ENCODE measurements at places on chromosomes 4 and X.

DNA sequence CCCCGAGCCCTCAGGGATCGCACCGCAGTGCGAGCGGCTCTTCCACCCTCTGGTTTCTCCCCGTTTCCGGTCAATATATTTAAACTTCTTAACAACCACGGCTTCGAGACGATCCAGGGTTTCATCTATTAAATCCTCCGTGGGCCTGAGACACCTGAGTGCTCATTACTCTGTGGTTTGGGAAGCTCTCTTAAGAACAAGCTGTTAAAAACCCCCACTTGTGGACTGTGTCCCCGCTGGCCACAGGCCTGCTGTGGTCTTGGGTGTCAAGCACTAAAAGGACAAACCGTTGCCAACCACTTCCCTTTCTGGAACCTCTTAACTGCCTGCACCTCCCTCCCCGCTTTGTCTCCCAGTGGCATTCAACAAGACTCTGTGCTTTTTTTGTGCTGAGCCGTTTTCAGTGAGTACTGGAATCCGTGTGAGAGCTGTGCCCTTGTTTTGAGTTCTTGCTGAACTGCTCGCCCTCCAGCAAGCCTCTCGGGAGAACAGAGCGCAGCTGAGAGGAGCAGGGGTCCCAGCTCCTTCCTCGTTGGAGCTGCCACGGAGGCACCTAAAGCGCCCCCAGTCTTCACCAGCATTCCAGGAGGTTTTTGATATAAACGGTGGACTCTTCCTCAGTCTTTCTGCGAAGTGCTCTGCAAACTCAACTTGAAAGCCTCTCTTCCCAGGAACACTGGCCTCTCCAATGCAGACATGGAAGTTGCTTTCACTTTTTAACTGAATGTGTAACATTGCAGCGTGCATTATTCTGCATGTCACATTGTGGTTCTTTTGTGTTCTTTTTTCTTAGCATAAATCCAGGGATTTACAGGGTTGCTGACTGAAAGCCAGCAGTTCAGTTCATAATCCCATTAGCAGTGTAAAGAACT, 691 bp upstream of the IGFBP7 start:
- DNase-seq: no peak

DNA sequence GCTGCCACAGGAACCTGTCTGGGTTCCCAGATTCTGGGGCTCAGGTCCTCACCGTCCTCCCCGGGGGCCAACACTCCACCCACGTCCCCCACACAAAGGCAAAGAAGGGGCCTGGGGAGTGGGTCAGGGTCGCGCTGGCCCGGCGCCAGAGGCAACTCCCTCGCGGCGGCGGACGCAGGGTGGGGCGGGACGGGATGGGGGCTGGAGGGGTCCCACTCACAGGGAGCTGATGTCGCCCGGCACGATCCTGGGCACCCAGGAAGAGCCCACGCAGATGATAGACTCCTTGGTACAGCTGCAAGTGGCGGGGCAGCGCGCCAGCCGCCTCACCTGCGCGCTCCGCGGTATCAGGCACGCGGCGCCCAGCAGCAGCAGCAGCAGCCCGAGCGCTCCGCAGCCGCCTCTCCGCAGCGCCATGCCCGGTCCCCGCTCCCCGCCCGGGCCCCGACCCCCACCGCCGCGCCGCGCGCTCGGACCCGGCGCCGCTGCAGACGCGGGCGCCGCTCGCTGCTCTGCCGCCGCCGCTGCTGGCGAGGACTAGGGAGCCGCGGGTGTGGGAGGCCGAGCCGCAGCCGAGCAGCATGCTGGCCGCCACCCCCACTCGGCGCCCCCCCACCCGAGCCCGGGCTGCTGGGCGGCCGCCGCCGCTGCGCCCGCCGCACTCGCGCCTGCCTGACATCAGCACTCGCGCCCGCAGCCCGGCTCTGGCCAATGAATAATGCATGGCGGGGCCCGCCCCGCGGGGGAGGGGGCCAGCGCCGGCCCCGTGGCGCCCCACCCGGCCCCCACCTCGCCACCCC, at the start of gene LGI2:
LGI2 (minus strand) TSS at position 670 of the 800 bp plus-strand sequence; CDS start at position 417, 253 bp downstream.
- no peak for DNase-seq

DNA sequence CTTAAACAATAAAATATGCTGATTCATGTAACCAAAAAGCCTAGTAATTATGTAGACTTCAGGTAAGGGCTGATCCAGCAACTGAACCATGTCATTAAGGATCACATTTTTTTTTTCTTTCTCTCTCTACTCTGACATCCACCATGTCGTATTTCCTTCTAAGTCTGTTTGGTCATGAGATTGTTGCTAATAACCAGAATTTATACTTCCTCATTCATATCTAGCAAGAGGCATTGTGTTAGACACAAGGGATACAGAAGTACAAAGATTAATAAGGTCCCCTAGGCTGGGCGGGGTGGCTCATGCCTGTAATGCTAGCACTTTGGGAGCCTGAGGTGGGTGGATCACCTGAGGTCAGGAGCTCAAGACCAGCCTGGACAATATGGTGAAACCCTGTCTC, 24.1 kb downstream of the PHEX start:
- DNase-seq: no peak

DNA sequence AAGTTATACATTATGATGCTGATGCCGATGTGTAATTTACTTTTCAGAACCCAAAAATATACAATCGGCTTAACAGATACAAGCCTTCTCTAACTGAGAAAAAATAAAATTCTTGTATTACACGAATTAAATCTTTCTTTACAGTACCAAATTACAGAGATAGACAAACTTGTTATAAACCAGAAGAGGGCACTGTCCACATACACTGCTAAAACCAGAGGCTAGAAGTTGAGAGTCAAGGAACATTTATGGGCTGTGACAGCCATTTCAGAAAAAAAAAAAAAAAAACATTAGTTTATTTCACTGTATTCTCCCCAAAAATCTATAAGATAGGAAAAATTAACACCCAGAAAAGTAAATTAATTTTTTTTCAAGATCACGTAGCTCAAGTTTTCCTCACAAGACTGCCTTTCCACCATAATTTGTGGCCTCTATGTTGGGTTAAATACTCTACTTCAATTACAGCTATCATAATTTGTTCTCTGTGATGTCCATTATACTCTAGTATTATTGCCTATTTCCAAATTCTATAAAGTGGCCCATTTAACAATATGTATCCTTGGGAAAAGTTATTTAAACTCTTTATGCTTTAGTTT, 12.0 kb downstream of the EREG start:
- DNase-seq: no peak

DNA sequence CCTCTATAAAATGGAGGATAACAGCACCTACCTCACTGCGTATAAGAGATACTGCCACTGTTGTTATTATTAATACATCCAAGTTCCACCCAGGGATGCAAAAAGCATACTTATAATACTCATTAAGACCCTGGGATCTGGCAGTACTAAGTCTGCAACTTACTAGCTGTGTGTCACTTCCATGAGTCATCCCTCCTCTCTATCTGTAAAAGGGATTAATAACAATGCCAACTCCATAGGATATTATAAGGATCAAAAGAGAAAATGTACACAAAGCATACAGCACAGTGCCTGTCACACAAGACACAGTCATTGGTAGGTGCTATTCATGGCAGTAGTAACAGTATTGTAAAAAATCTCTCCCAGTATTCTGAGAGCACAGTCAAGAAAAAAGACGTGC, 216.7 kb downstream of the HS6ST2 start:
- no peak for DNase-seq

GRCh38 chr4:89482251-89482650, 174.7 kb upstream of the GPRIN3 start:
- DNase-seq: no peak

- no peak for DNase-seq
Measured at GRCh38 chrX:44291468-44292092, 51.9 kb downstream of the EFHC2 start.

DNA sequence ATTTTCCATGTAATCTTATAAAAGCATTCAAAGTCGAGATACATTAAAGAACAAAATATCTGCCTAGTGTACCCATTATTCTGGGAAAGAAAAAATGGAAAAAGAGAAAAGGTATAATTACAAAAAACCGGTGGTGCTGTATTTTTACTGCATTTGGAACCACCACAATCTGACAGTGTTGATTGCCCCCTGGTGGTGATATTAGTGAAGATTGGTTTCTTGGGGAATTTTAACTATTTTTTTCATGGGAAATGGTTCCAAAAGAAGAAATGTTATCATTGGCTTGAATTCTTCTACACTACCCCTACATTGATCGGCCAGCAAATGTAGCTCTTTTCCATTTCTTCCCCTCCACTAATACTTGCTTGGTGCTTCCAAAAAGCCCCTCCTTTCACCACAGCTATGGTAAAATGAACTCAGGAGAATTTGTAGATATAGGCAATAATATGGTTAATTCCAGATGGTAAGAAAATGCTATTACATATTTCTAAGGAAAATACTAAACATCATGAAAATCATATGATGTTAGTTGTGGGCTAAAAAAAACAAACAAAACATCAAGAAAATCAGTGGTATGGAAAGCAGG, 50.0 kb downstream of the COX18 start:
- DNase-seq: no peak

GRCh38 chr4:83209419-83209818, 75.2 kb downstream of the COQ2 start:
- DNase-seq: no peak

- no peak for DNase-seq
Measured at GRCh38 chrX:134528960-134529359, 69.0 kb downstream of the HPRT1 start.

- no peak for DNase-seq
Measured at GRCh38 chr4:9916346-9916745, 105.0 kb downstream of the SLC2A9 start.

- DNase-seq: no peak
Measured at GRCh38 chr4:115110191-115111181, 2.9 kb downstream of the NDST4 start.

DNA sequence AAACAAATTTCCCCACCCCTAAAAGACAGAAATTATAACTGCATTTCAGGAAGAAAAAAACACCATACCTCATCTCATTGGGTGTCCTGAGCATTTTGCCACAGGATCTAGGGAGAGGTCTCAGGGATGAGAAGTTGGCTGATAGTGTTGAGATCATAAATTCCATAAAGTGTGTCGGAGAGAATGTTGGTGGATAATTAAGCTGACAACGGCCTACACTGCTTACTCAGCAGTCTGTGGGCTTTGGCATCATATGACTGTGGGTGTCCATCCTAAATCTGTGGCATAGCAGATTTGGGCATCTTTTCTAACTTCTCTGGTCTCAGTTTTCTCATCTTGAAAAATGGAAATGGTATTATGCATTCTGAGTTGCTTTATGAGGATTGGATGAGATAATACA, 12.3 kb downstream of the CENPVL3 start:
- DNase-seq: no peak

DNA sequence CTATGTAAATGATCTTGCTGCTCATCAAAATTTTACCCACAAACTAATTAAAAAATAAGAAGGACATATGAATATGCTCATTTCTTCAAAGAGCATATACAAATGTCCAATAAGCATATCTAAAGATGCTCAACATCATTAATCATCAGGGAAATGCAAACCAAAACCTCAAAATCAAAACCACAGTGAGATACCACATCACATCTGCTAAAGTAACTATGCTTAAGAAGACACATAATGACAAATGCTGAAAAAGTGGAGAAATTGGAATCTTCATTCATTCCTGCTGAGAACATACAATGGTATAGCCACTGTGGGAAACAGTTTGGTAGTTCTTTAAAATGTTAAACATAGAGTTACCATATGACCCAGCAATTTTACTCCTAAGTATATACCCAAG, 81.9 kb downstream of the AFF2 start:
- DNase-seq: no peak

DNA sequence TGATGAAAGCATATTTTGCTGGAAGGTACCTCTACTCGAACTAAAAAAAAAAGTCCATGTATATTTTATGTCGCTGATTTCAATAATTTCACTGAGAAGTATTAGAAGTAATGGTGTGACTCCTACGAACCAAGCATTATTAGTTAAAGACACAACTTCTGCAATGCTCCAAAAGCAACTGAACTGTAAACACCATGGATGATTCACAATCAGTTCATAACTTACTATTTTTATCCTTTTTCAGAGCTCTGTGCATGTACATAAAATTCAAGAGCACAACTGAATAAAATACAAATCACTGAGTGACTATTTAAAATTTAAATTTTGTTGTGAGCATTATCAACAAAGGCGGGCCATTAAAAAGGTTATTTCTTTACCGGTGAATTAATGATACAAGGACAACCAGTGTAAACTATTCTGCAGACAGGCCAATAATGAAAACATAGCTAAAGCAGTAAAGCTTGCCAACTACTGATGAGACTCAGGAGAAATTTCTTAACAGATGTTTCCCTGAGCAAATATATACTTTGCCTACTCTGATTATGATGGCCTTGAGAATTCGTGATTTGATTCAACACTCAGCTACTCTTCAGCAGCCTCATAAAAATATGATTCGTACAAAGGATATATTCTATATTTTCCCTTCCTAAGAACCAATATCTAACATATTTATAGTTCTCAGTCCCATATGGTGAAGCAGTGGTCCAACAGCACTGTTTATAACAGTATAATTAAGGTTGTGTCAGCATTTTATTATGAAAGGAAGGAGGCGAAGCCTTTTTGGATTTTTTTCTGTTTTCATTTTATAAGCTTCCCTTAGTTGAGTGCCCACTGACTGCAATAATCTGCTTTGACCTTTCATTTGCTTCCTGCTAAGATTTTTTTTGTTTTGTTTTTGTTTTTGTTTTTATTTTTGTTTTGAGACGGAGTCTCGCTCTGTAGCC, 62.8 kb upstream of the NEIL3 start:
- no peak for DNase-seq

DNA sequence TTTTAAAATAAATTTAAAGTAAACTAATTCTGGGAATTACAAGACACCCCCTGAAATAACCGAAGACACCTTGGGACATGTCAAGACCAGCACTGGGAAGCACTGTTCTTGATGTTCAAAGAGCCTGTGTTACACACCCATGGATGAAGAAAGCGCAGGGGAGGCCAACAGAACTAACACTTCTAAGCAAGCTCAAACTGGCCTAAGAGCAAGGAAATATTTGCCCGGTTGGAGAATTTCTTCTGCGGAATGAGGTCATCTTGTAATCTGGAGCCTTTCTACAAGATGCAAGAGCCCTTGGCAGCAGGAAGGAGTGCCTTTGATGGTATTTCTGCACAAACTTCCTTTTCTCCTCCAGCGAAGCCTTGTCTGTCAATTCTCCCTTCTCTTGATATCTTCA, 9.3 kb upstream of the EFHC2 start:
- no peak for DNase-seq

DNA sequence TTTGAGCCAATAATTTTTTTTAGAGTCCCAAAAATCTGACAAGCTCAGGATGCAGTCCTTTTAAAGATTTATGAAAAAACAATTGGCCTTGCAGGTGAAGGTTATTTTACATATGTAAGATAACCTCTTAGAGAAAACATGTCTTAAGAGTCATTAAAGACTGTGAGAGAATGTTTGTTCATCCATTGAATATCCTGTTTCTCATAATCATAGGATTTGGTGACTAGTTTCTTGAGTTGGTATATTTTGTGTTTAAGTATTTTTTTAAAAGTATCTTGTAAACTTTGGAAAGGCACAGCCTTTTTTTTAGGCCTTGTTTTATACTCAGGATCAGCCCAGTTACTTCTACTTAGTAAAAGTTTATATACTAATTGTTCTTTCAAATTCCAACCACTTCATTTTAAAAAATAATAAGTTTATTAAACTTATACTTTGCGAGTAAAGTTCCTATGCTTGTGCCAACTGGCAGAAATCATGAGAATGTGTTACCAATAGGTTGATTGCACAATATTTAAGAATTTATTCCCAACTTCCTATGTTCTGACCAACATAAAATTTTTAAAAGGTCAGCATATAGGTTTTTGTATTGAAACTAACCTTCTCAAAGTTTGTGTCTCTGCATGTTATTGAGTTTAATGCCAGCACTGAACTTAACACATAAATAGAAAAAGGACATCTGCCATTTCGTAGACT, 40.0 kb upstream of the ARSJ start:
- DNase-seq: no peak
